Fibroblast of lung (primary cell): ENCODE measurements at places on chromosomes 6 and 20. TPM values are rescaled to one million over a fixed set of nuclear protein-coding genes. Genes with fewer than 3 reads are reported as not detected.

DNA sequence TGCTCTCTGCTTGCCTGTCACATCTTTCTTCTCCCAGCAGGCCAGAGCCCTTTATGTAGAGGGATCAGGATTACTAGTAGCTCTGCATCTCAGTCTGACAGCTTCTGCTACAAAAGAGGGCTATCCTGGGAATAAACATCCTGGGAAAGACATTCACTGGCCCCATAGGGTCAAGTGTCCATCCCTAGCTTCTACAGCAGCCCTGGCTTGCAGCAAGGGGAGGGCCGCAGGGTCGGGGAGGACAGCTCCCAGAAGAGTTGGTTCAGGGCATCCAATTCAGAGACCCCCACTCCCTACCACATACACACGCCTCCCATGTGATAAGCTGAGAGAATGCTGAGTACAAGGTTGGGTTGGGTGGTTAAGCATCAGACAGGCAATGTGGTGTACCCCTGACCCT lies 154.1 kb upstream of the PDE10A start:
- no peak overlapping the region for H3K4me3 ChIP-seq
- no peak overlapping the region for H3K27ac ChIP-seq
- DNase-seq = no peak
- H3K4me1 ChIP-seq = no peaks in the 10 kb centered on the region
- H3K36me3 ChIP-seq = no peaks in the 10 kb centered on the region

GRCh38 chr6:11423667-11424066 lies 113.9 kb upstream of the TMEM170B start:
- peaks cover 15% of the 10 kb centered on the region for H3K4me1 ChIP-seq
- no peak for DNase-seq
- no peaks in the 10 kb centered on the region for H3K36me3 ChIP-seq
- H3K27ac ChIP-seq = no peak overlapping the region

- H3K27me3 ChIP-seq = no peaks in the 10 kb centered on the region
- no peak overlapping the region for H3K27ac ChIP-seq
- H3K4me1 ChIP-seq = no peaks in the 10 kb centered on the region
- no peak for DNase-seq
These were observed 47.6 kb upstream of the REV3L start for GRCh38 chr6:111530667-111531066.

The PPP1R11 gene
- 52.4 and 53.6 TPM in 2 replicates for polyA plus RNA-seq

DNA sequence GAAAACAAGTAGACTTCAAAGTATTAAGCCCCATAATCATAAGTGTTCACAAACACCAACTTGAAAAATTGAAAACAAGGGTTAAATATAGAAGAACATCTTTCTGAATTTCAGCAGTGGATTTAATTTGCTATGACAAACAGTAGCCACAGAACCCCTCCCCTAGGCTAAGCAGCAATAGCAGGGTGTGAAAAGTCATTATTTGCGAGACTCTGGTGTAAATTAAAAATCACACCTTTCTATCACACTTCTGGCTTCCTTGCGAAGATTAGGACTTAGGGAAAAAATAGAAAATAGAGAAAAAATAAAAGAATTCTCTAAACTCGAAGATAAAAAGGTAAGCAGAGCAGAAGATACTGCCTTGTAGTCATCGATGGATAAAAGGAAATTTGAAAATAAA lies 6.1 kb downstream of the SAMD3 start:
- no peak for DNase-seq
- H3K27me3 ChIP-seq = no peaks in the 10 kb centered on the region
- H3K27ac ChIP-seq = no peak overlapping the region
- H3K4me1 ChIP-seq = no peaks in the 10 kb centered on the region

The ZNF133 gene
- 7.0 and 8.7 TPM in 2 replicates for polyA plus RNA-seq

DNA sequence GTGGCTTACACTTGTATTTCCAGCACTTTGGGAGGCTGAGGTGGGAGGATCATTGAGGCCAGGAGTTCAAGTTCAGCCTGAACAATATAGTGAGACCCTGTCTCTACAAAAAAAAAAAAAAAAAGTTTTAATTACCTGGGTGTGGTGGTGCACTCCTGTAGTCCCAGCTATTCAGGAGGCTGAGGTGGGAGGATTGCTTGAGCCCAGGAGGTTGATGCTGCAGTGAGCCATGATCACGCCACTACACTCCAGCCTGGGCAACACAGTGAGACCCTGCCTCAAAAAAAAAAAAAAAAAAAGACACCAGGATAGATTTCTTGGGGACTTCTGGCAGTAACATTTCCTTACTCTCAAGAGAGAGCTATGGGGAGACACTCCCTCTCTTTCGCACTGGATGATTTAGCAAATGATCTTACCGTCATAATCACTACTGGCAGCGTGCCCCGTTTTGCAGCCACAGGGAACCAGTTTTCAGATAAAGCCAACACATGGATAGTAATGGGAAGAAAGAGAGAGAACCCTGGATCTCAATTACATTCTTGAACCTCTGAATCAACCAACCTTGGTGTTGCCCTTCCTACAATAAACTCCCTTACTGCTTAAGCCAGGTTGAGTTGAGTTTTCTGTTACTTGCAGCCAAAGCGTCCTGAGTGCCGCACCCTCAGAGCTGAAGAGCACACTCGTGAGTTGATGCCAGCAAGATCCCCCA lies 18.1 kb upstream of the PTPN1 start:
- no peak overlapping the region for H3K4me3 ChIP-seq
- H3K27ac ChIP-seq = no peak overlapping the region
- H3K4me1 ChIP-seq = peaks cover 3% of the 10 kb centered on the region
- peak; percentile 36 for DNase-seq
- H3K27me3 ChIP-seq = no peaks in the 10 kb centered on the region
- H3K36me3 ChIP-seq = no peaks in the 10 kb centered on the region

The ARMH2 gene
- not detected in 2 replicates for polyA plus RNA-seq

DNA sequence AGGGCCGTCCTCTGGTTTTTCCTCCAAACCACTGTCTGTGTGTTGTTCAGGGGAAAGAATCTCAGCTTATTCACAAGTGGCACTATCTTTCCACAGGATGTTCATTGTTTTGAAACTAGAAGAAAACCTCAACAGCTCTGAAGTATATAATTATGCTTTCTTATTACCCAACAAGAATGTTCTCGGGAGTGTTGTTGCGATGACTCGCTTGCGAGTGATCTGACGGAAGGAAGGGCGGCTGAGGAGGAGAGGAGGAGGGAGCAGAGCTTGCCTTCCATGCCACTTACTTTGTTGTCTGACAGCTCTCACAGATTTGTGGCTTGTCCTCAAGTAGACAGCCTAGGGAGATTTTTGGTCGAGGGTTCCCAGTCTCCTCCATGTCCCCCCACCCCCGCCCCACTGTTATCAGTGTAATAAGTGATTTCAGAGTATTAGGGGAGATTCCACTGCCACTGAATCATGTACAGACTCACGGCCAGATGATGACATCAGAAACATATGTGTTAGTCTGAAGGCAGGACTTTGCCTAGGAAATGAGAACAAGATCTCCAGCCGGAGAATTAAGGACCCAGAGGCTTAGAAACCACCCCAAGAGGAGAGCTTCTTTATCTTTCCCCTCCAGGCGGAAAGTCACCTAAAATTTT lies 80.7 kb upstream of the CCN6 start:
- H3K4me1 ChIP-seq = peaks cover 14% of the 10 kb centered on the region
- no peaks in the 10 kb centered on the region for H3K27me3 ChIP-seq
- DNase-seq = peak; percentile 98
- H3K36me3 ChIP-seq = no peaks in the 10 kb centered on the region
- peak overlapping the region; percentile 45 for H3K4me3 ChIP-seq
- H3K27ac ChIP-seq = peak overlapping the region; percentile 86

GRCh38 chr20:61127311-61128039 lies 124.6 kb upstream of the CDH4 start:
- no peak overlapping the region for H3K4me3 ChIP-seq
- peak; percentile 92 for DNase-seq
- H3K27ac ChIP-seq = peak overlapping the region; percentile 61
- no peaks in the 10 kb centered on the region for H3K27me3 ChIP-seq
- peaks cover 3% of the 10 kb centered on the region for H3K4me1 ChIP-seq
- no peaks in the 10 kb centered on the region for H3K36me3 ChIP-seq

The MAN1A1 gene
- 39.5 and 48.2 TPM in 2 replicates for polyA plus RNA-seq

GRCh38 chr20:39049684-39050554 lies 87.8 kb downstream of the DHX35 start:
- DNase-seq = peak; percentile 59
- H3K27ac ChIP-seq = peak overlapping the region; percentile 21
- peak overlapping the region; percentile 65 for H3K4me3 ChIP-seq
- no peaks in the 10 kb centered on the region for H3K27me3 ChIP-seq

The LPA gene
- polyA plus RNA-seq = not detected in 2 replicates

DNA sequence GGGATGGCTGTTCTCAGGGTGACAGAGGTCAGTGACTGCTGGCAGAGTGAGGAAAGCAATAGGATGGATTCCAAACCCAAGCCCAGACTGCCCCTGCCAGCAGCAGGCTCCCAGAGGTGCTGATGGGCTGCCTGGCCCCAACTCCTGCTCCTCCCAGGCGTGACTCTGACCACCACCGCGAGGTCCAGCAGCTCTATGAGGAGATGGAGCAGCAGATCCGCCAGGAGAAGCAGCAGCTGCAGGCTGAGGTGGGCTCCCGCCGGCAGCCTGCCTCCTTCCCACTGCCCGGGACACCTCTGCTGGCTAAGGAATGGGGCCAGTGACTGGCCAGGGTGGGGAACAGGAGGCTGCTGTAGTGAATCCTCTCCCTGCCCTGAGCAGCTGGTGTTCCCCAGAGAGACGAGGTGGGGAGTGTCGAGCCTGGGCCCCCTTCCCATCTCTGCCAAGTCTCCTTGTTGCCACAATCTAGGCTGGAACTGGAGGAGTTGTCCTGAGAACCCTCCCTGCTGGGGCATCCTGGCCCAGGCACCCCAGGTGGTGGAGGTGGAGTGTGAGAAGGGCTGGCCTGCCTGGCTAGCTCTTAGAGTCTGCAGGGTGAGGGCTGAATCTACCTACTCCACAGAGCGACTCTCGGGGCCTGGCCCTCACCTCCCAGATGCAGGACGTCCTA lies 20.4 kb downstream of the RAB44 start:
- H3K4me1 ChIP-seq = no peaks in the 10 kb centered on the region
- no peak overlapping the region for H3K4me3 ChIP-seq

The POU3F2 gene
- not detected in 2 replicates for polyA plus RNA-seq

DNA sequence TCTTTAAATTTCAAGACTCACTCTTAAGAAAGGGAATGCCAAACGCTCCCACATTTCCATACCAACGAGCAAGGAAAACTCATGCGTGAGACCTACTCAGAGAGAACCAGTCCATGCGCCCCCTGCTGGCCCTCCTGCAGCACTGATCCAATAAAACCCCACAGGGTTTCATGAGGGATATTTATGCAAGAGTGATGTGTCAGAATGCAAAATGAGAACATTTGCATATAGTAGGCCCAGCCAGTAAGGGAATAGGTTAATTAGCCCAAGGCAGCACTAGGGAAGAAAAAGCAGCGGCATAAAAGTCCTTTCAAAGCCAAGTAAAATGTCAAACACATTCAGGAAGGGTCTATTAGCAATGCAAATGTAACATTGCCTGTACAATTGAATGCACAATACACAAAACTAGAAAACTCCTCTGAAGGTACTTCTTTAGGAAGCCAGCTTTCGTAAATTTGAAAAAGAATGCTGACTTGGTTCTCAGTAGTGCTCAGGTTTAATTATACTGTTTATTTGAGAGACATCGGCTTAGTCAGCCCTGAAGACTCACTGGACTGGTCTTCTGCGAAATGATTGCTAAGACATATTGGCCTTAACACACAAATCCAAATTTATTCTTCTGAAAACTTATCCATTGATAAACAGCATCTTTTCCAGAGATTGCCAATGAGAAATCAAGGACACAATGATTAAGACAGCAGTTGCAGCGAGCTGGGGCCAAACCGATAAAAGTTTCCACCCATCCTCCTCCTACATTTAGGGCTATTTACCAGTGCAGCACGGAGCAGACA lies 93.2 kb downstream of the GMPR start:
- DNase-seq = peak; percentile 83
- no peak overlapping the region for H3K4me3 ChIP-seq
- peak overlapping the region; percentile 5 for H3K27ac ChIP-seq

DNA sequence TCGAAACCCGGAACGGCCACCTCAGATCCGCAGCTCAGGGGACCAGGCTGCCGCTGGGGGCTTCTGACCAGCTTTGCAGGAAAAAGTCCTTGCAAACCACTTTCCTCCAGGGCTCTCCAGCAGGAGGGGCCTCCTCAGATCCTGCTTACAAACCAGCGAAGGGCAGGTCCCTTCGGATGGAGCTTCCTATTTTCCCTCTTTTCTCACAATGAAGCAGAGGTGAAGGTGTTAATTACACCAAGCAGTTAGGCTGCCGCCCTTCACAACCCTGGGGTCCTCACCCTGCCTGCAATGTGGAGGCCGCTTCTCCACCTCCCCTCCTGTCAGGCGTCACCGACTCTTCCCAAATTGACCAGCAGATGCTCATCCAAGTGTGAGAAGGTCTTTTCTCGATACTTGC lies 5.7 kb downstream of the ARHGAP40 start:
- H3K36me3 ChIP-seq = no peaks in the 10 kb centered on the region
- no peaks in the 10 kb centered on the region for H3K4me1 ChIP-seq
- H3K27ac ChIP-seq = no peak overlapping the region
- no peak overlapping the region for H3K4me3 ChIP-seq
- no peak for DNase-seq

- H3K36me3 ChIP-seq = no peaks in the 10 kb centered on the region
- DNase-seq = peak; percentile 1
- H3K4me1 ChIP-seq = no peaks in the 10 kb centered on the region
- no peak overlapping the region for H3K27ac ChIP-seq
- H3K4me3 ChIP-seq = no peak overlapping the region
These were observed 29.0 kb downstream of the SLC24A3 start for GRCh38 chr20:19241440-19241839.

The CLPSL2 gene
- not detected in 2 replicates for polyA plus RNA-seq

DNA sequence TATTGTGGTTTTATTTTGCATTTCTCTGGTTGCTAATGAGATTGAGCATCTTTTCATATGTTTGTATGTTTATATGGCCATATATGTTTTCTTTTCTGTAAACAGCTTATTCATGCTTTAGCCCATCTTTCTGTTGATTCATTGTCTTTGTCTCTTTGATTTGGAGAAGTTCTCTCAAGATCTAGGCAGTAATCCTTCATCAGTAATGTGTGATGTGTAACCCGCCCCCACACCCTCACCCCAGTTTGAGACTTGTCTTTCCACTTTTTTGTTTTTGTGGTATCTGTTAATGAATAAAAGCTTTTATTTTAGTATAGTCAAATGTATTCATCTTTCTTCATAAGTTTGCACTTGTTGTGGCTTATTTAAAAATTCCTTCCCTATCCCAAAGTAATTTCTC lies 26.0 kb downstream of the ZC3H12D start:
- H3K27me3 ChIP-seq = no peaks in the 10 kb centered on the region
- H3K36me3 ChIP-seq = no peaks in the 10 kb centered on the region
- no peak for DNase-seq
- H3K27ac ChIP-seq = no peak overlapping the region
- H3K4me3 ChIP-seq = no peak overlapping the region

The ASIP gene
- polyA plus RNA-seq = not detected in 2 replicates
